Ureter (tissue), 1 donor: ENCODE measurements at places on chromosomes 1 and 21.

GRCh38 chr1:233440951-233441401 is 113.5 kb downstream of the MAP3K21 start:
- DNase-seq = no peak

DNA sequence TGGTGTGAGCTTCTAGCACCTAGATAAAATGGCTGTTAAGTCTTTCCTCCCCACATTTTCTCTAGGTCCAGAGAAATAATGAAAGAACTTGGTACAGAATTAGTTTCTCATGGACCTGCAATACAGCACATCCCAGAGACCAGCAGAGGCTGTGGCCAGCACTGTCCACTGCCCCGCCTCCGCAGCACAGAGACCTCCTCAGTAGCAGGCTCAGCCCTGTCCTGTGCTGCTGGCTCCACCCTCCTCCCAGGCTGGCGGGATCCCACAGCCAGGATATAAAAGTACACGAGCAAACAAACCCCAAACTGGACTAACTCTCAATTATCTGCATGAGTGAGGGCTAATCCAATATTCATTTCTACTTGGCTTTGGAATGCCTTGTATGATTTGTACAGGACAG is 401.5 kb downstream of the RPS6KC1 start:
- no peak for DNase-seq

DNA sequence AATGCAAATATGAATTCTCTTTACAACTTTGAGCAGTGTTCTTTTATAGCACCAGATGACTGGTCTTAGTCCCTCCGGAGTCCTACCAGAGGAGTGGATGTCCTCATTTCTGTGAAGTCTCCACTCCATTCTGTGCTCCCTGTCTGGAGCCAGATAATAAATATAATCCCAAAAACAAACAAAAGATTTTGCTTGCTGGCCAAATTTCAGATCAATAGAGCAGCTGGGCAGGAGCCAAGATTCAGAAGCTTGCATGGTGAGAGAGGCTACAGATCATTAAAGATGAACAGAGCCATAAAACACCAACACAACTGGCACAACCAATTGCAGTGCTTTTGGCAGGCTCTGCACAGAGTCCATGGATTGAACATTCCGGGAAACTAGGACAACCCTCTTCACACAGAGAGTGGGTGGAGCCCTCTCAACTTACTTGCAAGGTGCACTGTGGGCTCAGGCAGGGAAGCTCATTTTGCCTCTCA is 231.5 kb upstream of the SNX7 start:
- no peak for DNase-seq

DNA sequence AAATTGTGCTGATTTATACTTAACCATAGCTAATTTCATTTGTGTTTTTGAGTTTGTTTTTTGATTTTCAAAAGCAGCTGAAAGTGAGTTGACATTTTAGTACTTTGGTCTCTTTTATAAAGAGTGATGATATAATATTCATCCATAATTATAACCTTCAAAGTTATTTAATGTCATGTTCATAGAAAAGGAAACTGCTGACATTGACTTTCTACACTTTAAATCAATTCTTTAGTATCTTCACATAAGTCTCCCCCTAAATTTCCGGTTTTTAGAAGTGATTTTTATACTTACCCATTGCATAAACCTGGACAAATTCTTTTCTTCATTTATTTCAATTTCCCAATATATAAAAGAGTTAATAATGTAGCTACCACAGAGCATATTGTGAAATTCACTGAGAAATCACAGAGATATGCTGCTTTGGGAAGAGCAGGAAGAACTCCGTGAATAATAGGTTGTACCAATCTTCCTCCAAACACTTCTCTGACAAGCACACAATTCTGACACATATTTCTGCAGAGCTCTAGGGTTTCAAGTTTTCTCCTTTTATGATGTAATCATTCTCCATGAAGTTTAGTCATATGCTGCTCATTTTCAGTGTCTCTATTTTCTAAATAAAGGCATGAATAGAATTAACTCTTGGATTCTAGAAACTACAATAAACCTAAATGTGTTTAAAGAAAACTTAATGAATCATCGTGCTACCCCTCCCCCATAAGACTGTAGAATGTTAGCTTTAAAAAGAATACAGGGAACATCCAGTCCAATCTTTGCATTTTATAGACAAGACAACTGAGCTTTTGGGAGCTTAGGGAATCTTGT is 25.6 kb upstream of the CDC42BPA start:
- DNase-seq = no peak

GRCh38 chr21:26469789-26470188 is 103.3 kb downstream of the CYYR1 start:
- DNase-seq = no peak

GRCh38 chr1:205008896-205009295 is 34.1 kb upstream of the CNTN2 start:
- DNase-seq = no peak

DNA sequence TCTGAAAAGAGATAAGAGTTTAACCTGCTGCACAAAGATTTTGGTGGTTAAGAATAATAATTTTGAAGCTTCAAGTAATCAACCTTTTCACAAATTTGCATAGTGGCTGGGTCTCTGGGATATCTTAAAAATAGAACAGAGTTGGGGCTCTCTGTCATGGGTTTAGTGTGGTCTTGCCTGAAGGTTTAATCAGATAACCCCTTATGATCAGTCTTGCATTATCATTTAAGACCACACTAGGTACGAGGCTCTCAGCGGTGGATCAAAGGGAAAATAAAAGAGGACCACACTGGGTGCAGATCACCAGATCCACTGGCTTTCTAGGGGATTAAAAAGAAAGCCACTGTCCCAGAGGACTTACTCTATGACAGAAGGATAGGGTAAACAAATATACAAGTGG is 19.5 kb downstream of the LRRC8C start:
- DNase-seq = no peak

- peak; percentile 45 for DNase-seq
Measured at GRCh38 chr1:192609110-192610079, 26.6 kb upstream of the RGS13 start.

- DNase-seq = no peak
Measured at GRCh38 chr1:222697203-222697602, 15.1 kb downstream of the AIDA start.

- no peak for DNase-seq
Measured at GRCh38 chr1:200306944-200307754, 102.7 kb downstream of the ZNF281 start.

DNA sequence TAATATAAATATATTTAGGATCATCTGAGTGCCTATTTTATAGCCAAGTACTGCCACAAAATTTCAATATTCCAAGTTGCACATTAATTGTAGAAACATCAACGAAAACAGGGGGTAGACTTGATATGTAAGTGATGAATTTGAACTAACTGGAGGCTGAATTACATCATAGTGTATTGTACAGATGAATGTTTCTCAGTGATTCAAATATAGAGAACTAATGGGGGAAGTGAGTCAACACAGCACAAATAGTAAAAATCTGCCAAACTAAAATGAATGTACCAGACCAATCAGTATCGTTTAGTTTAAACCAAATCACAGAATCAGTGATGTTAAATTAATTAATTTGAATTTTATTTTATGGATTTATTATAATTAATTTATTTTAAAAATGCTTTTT is 42.8 kb downstream of the RTCA start:
- DNase-seq = no peak

DNA sequence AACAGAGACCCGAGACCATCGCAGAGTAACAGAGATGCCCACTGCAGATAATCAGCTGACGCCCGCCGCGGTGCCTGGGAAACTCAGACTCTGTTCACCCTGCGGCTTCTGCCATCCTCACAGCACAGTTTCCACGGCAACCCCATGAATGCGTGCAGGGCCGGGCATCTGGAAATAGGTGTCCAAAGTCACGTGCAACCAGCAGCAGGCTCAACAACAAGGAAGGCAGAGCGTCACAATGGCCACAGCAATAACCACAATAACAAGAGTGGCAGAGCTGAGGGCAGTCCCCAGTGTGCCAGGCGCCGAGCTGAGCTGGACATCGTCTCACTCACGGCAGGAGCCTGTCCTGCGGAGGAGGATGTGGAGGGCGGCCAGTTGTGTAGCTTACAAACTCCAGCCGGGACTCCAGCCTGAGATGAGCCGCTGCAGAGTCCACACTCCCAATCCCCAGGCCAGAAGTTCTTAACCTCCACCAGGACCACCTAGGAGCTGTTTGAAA is 102.0 kb downstream of the CRYAA start:
- no peak for DNase-seq

- no peak for DNase-seq
Measured at GRCh38 chr1:15992582-15993500, 11.2 kb upstream of the SRARP start.

DNA sequence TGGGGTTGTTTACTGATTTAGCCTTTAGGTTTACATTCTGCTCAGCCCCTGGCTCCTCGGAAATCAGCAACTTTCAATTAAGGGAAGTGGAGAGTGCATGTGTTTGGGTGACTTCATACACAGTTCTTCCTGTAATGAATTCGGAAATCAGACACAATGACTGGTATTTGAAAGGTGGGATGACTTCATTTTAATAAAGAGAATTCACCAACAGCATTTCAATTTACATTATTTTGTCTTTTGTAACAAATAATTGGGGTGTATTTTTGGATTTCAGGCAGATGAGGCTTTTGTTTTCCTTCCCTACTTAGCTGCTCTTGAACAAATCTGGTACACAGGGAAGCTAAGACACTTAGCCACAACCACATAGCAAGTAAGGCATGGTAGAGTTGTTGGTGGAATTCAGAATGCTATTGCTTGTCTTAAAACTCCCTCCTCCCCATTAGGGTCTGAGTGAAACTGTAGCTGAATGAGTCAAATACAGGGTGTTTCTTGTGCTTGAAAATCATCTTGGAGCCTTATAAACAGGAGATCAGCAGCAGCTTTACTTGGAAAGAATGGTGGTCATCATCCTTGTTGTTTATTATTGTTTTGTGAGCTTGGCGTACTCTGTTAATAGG is 917 bp downstream of the STX12 start:
- DNase-seq = no peak

DNA sequence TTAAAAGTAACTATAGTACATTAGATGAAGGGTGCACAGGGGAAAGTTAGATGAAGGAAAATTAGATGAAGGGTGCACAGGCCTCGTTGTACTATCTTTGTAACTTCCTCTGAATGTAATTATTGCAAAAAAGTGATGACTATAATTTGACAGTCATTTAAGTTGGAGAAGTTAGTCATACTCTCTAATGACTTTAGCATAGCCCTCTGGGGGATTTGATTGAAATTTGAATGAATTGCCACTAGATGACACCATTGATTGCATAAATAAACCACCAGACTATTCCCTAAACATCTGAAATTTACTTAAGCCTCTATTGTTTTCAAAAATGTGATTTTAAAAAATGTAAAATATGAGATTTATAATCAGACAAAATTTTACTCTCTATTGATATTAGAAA is 102.6 kb downstream of the TPR start:
- no peak for DNase-seq

- no peak for DNase-seq
Measured at GRCh38 chr21:45355573-45355972, 49.4 kb upstream of the COL18A1 start.

GRCh38 chr1:168373869-168374268 is 93.2 kb downstream of the TBX19 start:
- no peak for DNase-seq

GRCh38 chr1:111813440-111814304 is 58.0 kb downstream of the DDX20 start:
- no peak for DNase-seq

- no peak for DNase-seq
Measured at GRCh38 chr1:151158751-151159251, 2.4 kb downstream of the TNFAIP8L2 start.

- DNase-seq = no peak
Measured at GRCh38 chr1:47231301-47232186, 481 bp downstream of the TAL1 start.

GRCh38 chr1:41355356-41355755 is 5.9 kb upstream of the FOXO6 start:
- peak; percentile 37 for DNase-seq
